ENCODE measurements at places on chromosomes 5 and 9. TPM values are rescaled to one million over a fixed set of nuclear protein-coding genes. Genes with fewer than 3 reads are reported as not detected.

- DNase-seq = no peak
Measured at GRCh38 chr5:27087747-27088146, 49.4 kb upstream of the CDH9 start.

GRCh38 chr5:169496878-169497277 lies 86.7 kb upstream of the SPDL1 start:
- no peak for DNase-seq

DNA sequence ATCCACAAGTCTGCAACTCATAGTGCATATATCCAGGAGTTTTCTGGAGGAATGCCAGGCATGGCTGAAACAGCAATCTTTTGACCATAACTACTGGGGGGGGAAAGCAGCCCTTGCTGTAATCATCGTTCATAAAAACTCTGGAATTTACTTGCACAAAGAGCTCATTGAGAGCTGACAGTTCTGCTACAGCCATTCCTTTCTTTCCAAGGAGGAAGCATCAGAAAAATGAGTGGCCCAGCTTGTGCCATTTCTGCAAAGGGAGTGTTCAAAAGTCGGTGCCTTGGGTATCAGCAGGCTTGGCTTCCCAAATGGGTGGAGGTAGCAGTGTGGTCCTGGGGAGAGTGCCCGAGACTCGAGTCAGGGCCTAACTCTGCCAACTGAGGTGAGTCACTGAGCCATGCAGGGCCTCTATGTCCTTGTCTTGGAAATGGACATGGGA lies 101.5 kb downstream of the GCNT1 start:
- DNase-seq = no peak

The PCDHGA7 gene
- total RNA-seq = 0.51 TPM

The HRH2 gene
- not detected for total RNA-seq

The SLC1A3 gene
- 3.4 TPM for total RNA-seq

All from bronchial epithelial cell (primary cell).